ENCODE measurements at places on chromosomes 6 and 20. TPM values are rescaled to one million over a fixed set of nuclear protein-coding genes. Genes with fewer than 3 reads are reported as not detected.

The HLA-DRB5 gene
- 2.8 TPM for total RNA-seq

DNA sequence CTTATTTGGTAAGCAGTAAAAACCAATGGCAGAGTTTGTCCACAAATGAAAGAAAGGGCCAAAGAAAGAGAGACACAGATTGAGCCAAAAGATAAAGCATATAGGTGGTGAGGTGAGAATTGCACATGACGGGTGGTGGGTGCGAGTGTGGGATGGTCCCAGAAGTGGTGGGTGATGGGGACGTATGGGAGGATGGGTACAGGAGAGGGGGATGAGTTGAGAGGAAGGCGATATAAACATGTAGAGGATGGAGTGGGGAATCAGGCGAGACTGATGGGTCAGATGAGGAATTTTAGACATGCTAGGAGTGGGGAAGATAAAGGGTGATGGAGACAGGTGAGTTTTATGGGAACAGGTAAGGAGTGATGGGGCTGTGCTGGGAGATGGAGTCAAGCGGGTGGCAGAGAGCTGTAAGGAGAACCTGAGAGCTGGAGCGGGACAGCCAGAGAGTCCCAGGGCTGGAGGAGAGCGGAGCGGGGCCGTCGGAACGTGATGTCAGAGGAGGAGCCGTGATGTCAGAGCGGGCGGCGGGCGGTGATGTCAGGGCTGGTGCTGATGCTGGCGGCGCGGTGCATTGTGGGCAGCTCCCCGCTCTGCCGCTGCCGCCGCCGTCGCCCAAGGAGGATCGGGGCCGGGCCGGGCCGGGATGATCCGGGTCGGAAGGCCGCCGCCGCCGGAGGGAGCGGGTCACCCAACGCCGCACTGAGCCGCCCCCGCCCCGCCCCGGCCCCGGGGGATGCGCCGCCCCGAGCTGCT, at the start of gene TTBK1:
TTBK1 (plus strand) TSS at position 574 of the 756 bp plus-strand sequence. CDS start 3,180 bp downstream, outside the sequence.
- peak; percentile 36 for DNase-seq

The BCAS4 gene
- total RNA-seq, result 8.0 TPM

The MAN1A1 gene
- 14.2 TPM for total RNA-seq

DNA sequence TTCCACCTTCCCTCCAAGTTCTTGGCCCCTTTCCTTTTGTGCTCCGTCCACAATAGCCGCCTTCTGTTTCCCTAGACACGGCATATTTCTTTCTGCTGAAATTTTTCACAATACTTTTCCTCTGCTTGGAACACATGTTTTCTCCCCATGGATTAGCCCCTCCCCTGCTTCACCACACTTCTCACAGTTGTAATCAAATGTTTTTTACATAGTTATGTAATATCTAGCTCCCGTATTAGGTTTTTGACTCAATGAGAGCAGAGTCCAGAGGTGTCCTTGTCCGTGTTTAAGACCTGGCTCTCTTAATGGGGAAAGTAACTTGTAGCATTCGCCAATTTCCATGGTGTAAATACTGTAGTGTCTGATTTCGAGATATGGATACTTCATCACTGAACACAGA, 34.7 kb downstream of the PLCB1 start:
- DNase-seq, result no peak

The SLC52A3 gene
- not detected for total RNA-seq

The SLC32A1 gene
- total RNA-seq, result not detected

GRCh38 chr6:155415953-155416352, 39.7 kb downstream of the NOX3 start:
- DNase-seq, result no peak

The ZBTB12 gene
- 0.96 TPM for total RNA-seq

- DNase-seq, result no peak
Measured at GRCh38 chr6:163314791-163315470, 99.6 kb upstream of the QKI start.

DNA sequence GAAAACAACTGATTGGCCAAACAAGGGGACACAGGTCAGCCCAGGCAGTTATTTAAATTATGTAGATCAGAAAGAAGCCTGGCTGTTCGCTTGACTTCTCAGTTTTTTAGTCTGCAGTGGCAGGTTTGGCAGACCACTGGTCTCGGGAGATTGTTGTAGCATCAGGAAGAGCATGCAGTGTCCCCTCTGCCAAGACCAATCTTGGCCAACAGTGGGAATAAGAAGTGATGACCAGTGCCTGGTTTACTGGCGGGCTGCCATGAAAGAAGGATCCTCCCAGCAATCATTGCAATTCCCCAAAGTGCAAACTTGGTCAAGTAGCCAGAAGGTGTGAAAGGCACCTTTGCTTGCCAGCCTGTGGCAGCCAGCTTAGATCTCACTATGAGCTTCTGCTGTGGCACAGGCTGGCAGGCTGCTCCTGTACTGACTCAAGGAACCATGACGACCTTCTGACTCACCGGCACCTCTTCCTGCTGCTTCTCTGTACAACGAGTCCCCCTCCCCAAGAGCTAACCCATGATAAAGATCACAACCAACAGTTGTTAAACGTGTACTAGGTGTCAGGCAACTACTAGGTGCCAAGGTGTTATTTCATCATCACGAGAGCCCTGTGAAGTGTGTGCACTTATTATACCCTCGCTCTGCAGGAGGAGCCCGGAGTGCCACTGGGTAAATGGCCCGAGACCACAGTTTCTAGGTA, 76.8 kb upstream of the DUSP22 start:
- DNase-seq, result no peak

DNA sequence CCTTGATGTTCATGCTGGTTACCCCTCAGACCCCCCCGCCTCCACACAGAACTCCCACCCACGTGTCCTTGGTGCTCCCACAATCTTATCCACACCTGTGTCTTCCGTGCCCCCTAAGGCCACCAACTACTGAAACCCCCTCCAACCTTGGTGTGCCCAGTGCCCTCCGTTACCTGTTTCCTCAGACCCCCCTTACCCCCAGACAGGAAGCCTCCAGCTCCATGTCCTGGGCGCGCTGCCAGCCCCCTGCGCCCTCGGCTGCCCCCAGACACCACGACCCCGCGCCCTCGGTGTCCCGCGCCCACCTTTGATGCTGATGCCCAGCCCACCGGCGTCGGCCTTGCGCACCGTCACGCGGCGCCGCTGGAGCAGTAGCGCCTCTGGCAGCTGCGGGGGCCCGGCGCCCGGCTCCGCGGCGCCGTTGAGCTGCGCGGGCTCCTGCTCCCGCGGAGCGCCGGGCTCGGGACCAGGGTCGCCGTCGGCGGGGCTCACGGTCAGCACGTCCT, 504 bp downstream of the SNTA1 start:
- no peak for DNase-seq

DNA sequence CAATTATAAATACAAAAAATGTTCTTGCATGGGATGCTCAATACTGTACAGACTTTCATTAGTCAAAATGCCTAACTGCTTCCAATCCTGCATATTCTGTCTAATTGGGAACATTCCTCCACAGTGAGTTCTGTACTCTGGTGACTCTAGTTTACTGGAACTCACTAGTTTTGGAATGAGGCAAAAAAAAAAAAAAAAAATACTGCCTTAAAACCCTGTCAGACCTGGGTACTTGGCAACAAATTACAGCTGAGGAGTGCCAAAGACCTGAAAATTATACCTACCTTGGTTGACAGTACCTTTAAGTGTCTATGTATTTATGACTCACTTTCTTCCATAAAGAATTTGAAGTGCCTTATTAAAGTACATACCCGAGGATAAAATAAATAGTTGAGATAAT, 276.7 kb downstream of the FARS2 start:
- no peak for DNase-seq

The C20orf144 gene
- total RNA-seq, result 0.13 TPM

DNA sequence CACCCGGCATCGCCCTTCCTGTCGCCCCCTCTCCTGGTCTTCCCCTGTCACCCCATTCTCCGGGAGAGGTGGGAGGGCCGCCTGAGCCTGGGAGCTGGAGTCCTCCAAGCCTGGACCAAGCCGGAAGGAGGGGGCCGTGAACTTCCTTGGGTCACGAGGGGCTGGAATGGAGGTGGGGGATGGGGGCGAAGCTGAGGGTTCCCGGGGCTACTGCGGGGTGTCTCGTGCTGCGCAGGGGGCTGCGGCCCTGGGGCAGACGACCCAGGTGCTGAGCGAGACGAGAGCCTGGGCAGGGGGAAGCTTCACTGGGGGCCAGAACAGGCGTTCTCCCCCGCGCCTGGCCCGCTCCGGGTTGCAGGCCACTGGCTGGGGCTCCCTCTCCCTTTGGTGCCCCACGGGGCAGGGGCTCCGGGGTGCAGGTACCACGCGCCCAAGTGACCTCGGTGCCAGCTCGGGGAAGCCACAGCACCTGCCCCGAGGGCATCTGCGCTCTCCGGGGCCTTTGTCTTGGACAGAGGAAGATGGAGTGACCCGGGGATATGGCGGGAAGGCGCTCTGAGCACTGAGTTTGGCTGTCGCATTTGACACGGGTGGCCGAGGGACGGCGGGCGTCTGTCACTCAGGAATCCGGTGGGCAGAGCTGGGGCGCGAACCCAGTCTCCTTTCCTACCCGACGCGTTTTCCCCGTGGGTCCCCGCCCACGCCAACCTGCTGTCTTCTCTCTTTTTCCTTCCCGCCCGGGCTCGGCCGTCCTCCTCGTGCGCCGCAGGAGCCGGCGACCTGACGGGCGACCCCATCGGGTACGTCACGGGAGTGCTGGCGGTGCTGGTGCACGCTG, 1.2 kb downstream of the SLC35D3 start:
- no peak for DNase-seq

The HLA-G gene
- total RNA-seq, result 0.85 TPM

The CNKSR3 gene
- not detected for total RNA-seq

DNA sequence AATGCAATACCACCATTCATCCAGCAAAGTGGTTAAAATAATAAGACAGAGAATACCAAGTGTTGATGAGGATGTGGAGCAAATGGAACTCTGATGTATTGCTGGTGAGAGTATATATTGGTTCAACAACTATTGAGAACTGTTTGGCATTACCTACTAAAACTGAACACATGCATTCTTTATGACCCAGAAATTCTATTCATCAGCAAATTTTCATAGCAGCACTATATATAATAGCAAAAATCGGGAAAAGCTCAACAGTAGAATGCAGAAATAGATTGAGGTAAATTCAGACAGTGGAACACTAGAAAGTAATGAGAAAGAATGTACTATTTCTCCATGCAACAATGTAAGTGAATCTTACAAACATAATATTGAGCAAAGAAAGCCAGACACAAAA, 62.2 kb upstream of the FOXP4 start:
- no peak for DNase-seq

Data from T-helper 17 cell (primary cell).